NCI-H748 treated with DMSO at 0.1 percent for 48 hours (cell line): ENCODE measurements at places on chromosomes 4 and X.

DNA sequence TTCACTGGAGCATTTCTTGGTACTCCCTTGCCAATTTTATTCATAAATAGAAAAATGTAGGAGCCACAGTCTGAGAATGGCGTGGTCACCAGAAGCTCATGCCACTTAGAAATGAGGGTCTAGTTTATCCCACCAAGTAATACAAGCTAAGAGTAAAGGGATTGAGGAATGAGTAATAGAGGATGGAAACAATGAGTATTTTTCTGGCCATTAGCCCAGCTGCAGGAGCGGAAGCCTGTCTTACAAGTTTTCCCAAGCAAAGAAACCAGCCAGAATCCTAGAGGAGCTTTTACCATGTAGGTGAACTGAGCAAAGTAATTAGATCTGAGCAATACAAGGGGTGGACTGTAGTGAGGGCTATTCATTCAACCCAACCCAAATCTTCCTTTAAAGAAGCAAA is 160.7 kb upstream of the NPY2R start:
- no peak for DNase-seq

- no peak for DNase-seq
These were observed 252.8 kb upstream of the SLC7A11 start for GRCh38 chr4:138494931-138495330.

- peak; percentile 36 for DNase-seq
These were observed 60.9 kb downstream of the UGT8 start for GRCh38 chr4:114659386-114660008.

- no peak for DNase-seq
These were observed 330.3 kb downstream of the BCOR start for GRCh38 chrX:39767446-39767845.

DNA sequence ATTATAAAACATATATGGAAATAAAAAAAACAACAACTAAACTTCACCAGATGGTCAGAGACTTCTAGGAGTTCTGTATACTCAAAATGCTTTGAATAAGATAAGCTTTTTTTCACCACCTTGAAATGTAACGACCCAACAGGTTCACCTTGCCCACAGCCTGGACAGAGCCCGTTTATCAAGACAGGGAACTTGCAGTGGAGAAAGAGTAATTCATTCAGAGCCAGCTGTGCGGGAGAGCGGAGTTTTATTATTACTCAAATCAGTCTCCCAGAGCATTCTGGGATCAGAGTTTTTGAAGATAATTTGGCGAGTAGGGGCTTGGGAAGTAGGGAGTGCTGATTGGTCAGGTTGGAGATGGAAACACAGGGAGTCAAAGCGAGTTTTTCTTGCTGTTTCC is 38.5 kb downstream of the AGA start:
- no peak for DNase-seq

DNA sequence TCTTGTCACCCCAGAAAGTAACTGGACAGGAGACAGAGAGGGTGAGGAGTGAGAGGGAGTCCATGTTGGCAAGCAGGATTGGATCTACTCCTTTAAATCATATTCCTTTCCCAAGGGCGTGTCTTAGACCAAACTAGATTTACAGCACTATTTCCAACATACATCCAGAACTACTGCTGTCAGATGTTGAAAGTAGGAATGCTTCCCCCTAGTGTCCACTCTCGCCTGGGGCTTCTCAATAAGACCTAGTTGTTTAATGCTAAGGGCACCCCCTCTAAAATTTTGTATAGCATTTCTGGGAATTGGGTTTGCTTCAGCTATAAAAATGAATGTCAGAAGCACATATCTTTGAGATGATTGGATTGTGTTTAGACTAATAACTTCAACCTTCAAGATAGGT is 13.3 kb downstream of the OFD1 start:
- DNase-seq, result peak; percentile 10

DNA sequence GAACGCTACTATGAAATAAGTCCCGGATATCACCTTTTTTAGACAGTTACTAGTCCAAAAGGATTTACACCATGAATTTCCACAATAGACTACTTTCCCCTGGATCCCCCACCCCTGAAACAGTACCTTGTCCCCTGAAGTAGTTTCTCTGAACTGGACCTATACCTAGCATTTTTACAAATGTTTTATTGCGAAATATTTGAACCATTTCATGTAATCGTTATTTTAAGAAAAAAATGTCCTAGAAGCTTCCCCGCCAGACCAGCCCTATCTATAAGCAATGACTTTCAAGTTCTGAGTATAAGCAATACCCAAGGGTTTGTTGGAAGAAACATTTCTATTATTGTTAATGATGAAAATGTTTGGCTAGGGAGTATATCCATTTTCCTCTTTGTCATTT is 517.8 kb upstream of the IGFBP7 start:
- DNase-seq, result no peak

GRCh38 chr4:119264743-119265142 is 52.2 kb downstream of the USP53 start:
- DNase-seq, result no peak

- no peak for DNase-seq
These were observed 20.1 kb downstream of the ENPP6 start for GRCh38 chr4:184197536-184198082.

- no peak for DNase-seq
These were observed 4.4 kb downstream of the LRCH2 start for GRCh38 chrX:115229337-115230003.

DNA sequence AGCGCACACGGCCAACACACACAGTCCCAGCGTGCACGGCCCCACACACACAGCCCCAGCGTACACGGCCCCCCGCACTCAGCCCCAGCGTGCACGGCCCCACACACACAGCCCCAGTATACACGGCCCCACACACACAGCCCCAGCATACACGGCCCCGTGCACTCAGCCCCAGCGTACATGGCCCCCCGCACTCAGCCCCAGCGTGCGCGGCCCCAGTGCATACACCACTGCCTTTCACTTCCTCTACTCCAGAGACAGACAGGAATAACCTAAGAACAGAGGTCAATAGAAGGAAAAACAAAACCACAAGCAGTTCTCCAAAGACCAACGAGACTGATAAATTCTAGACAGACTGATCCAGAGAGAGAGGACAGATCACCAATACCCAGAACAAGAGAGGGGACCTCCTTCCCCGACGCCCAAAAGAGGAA is 17.1 kb downstream of the GAK start:
- no peak for DNase-seq

GRCh38 chrX:39728025-39728424 is 369.7 kb downstream of the BCOR start:
- DNase-seq, result no peak

- DNase-seq, result no peak
These were observed 143.0 kb downstream of the MAGEB17 start for GRCh38 chrX:16310326-16310725.

GRCh38 chr4:159173886-159174285 is 71.0 kb downstream of the RAPGEF2 start:
- DNase-seq, result no peak

GRCh38 chrX:111857534-111858060 is 18.4 kb upstream of the TRPC5OS start:
- DNase-seq, result no peak

DNA sequence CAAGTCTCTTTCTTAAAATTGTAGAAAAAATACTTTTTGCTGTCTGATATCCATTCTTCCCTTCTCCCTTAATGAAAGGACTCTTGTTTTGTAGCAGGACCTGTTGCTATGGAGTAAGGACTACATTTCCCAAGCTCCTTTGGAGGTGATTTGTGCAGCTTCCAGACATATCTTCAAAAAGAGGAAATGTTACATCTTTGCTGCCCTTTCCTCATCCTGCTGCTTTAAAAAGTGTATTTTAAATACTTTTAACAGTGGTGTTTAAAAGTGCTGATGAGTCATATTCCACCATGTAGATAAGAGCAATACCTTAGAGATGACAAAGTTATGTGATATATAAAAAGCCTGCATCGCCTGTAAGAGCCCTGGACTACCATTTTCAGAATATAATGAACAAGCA is 98.7 kb downstream of the CFAP299 start:
- no peak for DNase-seq

GRCh38 chr4:141455651-141456050 is 180.7 kb upstream of the IL15 start:
- no peak for DNase-seq

- DNase-seq, result peak; percentile 67
These were observed at the start of gene PARM1 for GRCh38 chr4:74932832-74933561. Gene PARM1, plus strand, starts transcription at chr4:74933116. Its CDS starts 212 bp downstream, at chr4:74933328.

- DNase-seq, result no peak
These were observed 645 bp downstream of the APLN start for GRCh38 chrX:129653971-129654651.

GRCh38 chr4:58093352-58093751 is 983.2 kb upstream of the IGFBP7 start:
- DNase-seq, result no peak

- DNase-seq, result no peak
These were observed 237.2 kb upstream of the FSTL5 start for GRCh38 chr4:162401021-162401420.

DNA sequence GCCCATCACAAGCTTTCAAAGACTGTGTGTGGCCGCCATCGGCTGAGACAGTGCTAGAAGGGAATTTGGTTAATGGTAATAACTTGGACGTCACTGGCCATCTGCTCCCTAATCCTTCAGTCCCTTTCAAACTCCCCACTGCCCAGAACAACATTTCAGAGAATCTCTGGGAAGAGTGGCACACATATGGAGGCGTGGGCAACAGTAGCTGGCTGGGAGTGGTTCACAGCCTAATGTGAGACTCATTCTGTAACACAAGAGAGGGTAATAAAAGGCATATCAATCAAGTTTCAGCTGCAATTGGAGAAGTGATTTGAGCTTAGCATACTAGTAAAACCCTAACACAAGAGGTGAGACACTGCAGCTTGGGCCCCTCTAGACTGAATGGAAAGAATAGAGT is 15.4 kb downstream of the SMIM10 start:
- DNase-seq, result no peak

DNA sequence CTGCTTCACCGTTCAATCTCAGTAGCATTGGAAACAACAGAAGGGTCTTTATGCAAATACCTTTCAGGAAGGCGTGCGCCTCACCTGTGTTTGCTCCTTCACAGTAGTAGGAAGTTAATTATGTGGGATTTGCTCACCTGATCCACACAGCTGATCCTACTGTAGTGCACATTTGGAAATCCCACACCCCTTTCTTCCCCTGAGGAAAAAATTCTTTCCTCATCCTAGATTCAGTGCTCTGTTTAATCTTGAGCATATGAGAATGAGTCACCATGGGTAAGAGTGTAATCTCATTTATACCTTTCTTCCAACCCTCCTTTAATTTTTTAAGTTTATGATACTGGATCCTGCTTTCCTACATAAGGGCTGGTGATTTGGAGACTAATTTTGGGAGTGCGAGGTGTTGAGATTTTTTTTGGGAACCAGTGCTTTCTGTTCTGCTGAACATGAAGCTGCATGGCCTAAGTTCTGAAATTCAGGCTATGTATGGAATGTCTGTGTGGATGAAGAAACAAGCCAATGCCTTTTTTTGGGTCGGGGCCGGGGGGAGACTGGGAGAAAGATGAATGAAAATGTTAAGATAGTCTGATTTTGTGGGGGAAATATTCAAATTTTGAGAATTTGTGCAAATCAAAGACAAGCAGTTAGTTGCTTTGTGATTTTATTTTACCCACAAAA is 19.0 kb downstream of the GAB1 start:
- DNase-seq, result no peak

DNA sequence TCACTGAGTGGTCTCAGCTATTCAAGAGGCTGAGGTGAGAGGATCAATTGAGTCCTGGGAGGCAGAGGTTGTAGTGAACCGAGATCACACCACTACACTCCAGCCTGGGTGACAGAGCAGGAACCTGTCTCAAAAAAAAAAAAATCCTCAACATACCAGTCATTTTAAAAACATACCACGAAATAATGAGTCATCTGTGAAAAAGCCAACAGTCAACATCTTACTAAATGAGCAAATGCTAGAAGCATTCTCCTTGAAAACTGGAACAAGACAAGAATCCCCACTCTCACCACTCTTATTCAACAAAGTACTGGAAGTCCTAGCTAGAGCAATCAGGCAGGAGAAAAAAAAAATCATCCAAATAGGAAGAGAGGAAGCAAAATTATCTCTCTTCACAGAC is 104.0 kb upstream of the ARHGEF9 start:
- DNase-seq, result no peak

GRCh38 chr4:27242217-27242616 is 381.6 kb downstream of the STIM2 start:
- no peak for DNase-seq

- DNase-seq, result no peak
These were observed 420.5 kb downstream of the TLL1 start for GRCh38 chr4:166293556-166293955.

- no peak for DNase-seq
These were observed 9.7 kb downstream of the BMPR1B start for GRCh38 chr4:94767446-94767845.

GRCh38 chrX:13220916-13221315 is 98.9 kb downstream of the ATXN3L start:
- no peak for DNase-seq

DNA sequence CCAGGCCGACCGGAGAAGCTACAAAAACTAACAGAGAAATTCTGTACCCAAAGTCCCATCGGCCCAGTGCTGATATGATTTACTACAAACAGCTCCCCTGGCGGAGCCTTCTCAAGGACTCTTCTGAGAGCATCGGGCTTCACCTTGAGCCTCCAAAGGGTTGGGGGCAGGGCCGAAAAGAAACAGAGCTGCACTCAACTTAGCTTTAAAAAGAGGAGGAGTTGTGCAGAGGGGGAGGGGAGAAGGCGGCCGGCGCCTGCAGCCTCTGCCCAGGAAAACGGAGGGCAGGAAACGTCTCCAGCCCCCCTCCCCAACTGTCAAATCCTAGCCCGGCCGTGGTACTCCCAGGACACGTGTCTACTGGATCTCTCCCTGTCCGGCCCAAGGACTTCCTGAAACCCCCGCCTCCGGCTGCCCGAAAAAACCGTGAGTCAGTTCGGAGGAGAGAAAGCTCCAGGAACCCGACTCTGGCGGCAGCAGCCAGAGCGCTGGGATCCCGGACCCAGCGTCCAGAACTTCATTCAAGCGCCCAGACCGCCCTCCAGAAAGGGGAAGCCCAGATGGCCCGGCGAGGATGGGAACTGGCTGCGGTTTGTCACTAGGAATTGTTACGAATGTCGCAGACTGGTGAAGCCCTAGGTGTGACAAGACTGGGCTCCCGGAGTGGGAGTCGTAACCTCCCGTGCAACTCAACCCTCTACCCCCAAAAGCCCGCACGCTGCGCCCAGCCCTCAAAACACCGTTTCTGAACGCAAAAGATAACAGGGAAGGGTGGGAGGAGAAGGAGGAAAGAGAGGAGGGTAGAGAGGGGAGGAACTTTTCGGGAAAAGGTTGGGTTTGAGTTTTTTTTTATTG is 973 bp downstream of the ADAMTS3 start:
- no peak for DNase-seq

- no peak for DNase-seq
These were observed 512 bp downstream of the NOP14 start for GRCh38 chr4:2962614-2963174.

DNA sequence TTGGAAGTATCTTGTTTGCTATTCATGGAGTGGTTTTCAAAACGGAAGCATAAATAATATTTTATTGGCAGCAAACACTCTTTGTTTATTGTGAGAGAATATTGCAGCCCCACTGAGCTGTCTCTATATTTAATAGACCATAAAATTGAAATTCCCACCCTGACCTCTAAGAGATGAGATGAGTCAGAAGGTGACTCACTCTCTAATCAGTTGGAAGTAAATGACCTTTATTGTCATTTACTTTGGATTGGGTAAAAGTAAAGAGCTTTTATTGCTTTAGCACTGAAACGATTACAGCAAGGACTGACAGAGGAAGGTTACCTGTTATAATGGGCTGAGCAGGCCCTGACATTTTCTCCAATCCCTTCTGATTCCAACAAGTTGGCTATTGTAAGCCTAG is 55.0 kb downstream of the SYTL5 start:
- no peak for DNase-seq

GRCh38 chr4:141246243-141246642 is 25.5 kb downstream of the ZNF330 start:
- DNase-seq, result no peak

- DNase-seq, result peak; percentile 2
These were observed 321 bp upstream of the HPRT1 start for GRCh38 chrX:134459683-134460004.
